ENCODE measurements at places on chromosomes 16 and 17.

DNA sequence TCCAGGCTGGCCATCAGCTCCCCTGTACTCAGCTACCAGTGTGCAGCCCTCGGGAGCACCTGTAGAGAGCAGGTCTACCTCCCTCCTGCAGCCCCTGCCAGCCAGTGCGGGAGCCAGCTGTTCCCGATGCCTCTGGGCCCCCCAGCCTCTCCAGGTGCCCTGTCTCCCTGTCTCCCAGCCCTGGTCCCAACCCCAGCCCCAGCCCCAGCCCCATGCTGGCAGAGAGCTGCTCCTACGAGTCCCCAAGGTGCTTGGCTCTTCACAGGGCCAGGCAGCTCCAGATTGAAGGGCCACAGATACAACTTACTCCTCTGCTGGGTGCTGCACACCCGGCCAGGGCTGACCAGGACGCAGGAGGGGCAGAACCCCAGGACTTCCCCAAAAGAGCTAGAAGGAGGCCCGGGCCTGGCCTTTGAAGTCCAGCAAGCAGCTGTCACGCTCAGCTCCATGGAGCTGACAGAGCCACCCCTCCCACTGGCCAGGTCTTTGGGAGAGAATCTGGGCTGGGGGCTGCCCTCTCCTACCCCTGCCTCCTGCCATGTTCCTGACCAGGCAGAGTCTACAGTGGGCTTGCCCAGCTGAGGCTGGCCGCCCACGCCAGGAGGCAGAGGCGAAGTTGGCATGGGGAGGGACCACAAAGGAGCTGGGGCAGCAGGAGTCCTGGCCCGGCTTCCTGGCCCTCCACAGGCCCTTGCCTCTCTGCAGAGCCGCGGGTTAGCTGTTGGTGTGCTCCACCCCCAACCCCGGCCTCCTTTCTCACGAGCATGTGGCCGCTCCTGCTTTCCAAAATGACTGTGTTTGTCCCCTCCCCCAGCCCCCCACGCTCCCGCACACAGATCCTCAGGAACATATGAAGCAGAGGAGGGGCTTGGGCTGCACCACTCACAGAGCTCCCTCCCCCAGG is 9.5 kb upstream of the ADAM11 start:
- no peak overlapping the region for H3K27ac ChIP-seq
- H3K36me3 ChIP-seq, result no peaks in the 10 kb centered on the region
- no peaks in the 10 kb centered on the region for H3K27me3 ChIP-seq
- no peak overlapping the region for H3K4me3 ChIP-seq

DNA sequence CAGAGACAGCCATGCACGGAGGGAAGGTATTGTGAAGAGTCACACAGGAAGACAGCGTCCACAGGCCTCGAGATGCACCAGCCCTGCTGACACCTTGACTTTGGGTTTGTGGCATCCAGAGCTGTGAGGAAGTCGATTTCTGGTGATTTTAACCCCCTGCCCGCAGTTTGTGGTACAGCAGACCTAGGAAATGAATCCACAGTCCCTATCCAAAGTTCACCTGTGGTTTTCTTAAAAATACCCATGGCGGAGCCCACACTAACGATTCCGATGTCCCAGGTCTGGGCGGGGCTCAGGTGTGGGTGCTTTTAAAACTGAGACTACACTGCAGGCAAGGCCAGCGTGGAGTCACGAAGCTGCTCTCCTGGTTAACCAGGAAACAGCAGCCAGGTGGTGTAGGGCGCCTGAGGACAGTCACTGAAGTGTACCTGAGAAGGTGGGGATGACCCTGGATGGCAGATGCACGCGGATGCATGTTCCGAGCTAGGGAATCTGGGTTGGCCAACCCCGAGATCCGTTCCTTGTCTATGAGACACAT is 14.4 kb upstream of the MEAK7 start:
- DNase-seq, result no peak
- no peaks in the 10 kb centered on the region for H3K4me1 ChIP-seq
- no peaks in the 10 kb centered on the region for H3K27me3 ChIP-seq

GRCh38 chr17:57279432-57279831 is 23.1 kb downstream of the MSI2 start:
- no peak for DNase-seq
- H3K36me3 ChIP-seq, result no peaks in the 10 kb centered on the region
- H3K27me3 ChIP-seq, result no peaks in the 10 kb centered on the region
- H3K4me1 ChIP-seq, result no peaks in the 10 kb centered on the region

GRCh38 chr17:48357779-48358602 is 72.0 kb downstream of the SKAP1 start:
- H3K36me3 ChIP-seq, result no peaks in the 10 kb centered on the region
- H3K4me1 ChIP-seq, result no peaks in the 10 kb centered on the region
- H3K4me3 ChIP-seq, result no peak overlapping the region
- no peak for DNase-seq
- H3K27ac ChIP-seq, result no peak overlapping the region
- no peaks in the 10 kb centered on the region for H3K27me3 ChIP-seq

DNA sequence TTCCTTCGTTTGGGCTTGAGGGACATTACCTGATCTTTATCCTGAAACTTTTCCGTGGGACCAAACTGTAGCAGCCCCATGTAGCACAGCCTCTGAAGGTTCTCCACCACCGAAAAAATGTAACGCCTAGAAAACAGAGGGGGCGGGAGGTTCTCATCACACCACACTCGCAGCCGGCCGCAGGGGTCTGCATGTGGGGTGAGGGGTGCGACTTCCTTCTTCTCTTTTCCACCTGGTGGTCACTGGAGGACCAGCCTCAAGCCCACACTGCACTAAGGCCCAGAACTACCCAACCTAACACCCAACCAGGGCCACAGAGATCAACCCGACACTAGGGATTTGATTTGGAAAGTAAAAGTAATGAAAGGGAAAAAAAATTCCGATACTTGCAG is 57.1 kb downstream of the GTF3C1 start:
- DNase-seq, result no peak
- H3K4me3 ChIP-seq, result no peak overlapping the region
- H3K27me3 ChIP-seq, result no peaks in the 10 kb centered on the region
- peaks cover 36% of the 10 kb centered on the region for H3K36me3 ChIP-seq
- H3K27ac ChIP-seq, result peak overlapping the region; percentile 10
- no peaks in the 10 kb centered on the region for H3K4me1 ChIP-seq

- no peak overlapping the region for H3K27ac ChIP-seq
- DNase-seq, result no peak
- no peak overlapping the region for H3K4me3 ChIP-seq
- H3K36me3 ChIP-seq, result no peaks in the 10 kb centered on the region
- H3K4me1 ChIP-seq, result peaks cover 23% of the 10 kb centered on the region
- no peaks in the 10 kb centered on the region for H3K27me3 ChIP-seq
These were observed 12.8 kb downstream of the CPD start for GRCh38 chr17:30391534-30391933.

DNA sequence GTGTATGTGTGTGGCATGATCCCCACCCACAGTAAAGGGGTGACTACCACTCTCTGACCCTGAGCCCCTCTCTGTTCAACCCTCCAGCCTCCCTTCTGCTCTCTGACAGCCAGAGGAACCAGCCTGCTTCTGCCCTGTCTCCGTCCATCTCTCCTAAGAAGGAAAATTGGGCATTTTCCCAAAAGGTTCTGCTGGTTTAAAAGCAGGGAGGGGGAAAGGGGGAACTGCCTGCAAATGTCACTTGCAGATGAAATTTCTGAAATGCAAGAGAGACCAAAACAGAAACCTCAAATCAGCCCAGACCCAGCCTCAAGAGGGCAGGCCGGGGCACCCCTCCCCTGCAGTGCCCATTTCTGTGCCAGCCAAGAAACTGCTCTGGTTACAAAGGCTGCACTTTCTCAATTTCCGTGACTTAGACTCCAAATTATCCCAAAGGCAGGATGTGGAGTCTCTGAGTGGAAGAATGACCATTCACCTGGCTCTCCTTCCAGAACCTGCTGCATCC is 197.9 kb downstream of the RBFOX3 start:
- no peak for DNase-seq
- no peaks in the 10 kb centered on the region for H3K36me3 ChIP-seq
- no peak overlapping the region for H3K27ac ChIP-seq
- H3K4me3 ChIP-seq, result no peak overlapping the region

DNA sequence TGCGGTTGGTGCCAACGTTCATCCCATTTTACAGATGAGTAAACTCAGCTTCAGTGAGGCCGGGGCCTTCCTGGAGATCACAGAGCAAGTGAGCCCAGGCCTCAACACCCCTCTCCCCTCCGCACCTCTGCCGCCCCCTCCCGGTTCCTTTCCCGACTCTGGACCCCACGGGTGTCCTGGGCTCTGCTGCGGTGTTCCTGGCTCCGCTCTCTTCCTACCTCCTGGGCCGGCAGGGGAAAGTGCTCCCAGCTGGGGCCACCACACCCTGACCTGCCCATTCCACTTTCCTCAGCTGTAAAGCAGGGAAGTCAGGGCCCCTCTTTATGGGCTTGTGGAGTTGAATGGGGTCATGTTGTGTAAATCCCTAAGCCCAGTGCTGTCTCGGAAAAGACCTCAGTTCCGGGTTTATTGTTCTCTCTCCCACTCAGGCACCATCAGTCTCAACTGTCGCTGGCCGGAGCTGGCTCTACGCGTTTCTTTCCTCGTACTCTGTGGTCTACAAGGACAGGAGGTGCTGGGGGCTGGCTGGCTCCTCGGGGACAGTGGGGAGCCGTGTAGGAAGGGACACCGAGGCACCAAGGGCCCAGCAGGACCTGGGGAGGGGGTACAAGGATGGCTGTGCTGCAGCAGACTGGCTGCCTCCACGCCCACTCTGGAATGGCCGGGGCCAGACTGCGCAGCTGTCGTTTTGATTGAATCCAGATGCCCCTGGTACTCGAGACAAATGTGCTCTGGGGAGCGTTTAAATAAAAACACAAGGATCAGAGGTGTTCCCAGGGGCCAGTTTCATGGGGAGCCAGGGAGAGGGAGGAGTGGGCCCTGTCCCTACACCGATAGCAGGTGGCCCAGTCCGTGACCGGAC is 21.7 kb upstream of the ACSF3 start:
- no peaks in the 10 kb centered on the region for H3K36me3 ChIP-seq
- H3K27me3 ChIP-seq, result no peaks in the 10 kb centered on the region
- no peak overlapping the region for H3K27ac ChIP-seq
- no peak overlapping the region for H3K4me3 ChIP-seq
- DNase-seq, result no peak

DNA sequence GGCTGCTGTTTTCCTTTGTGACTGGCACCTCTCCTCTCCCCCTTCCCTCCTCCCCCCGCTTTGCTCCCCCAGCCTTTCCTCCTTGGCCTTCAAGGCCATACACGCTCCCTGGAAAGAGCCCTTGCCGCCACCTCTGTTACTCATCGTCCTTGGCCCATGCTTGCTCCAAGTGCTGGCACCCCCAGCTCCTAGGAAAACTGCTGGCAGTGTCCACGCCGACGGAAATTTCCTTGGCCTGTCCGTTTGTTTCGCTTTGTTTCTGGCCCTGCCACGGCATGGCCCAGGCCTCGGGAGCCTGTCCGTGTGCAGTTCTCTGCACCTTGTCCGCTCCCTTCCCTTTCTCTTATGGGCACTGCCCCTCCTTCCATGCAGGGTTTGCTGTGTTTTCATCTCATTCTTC is 18.0 kb downstream of the CA5A start:
- H3K27ac ChIP-seq, result peak overlapping the region; percentile 21
- peaks cover 36% of the 10 kb centered on the region for H3K4me1 ChIP-seq
- no peaks in the 10 kb centered on the region for H3K27me3 ChIP-seq
- peak; percentile 86 for DNase-seq

- H3K36me3 ChIP-seq, result no peaks in the 10 kb centered on the region
- peaks cover 15% of the 10 kb centered on the region for H3K27me3 ChIP-seq
- no peak overlapping the region for H3K27ac ChIP-seq
- DNase-seq, result no peak
These were observed 4.0 kb downstream of the CA7 start for GRCh38 chr16:66848172-66848571.

GRCh38 chr16:68768175-68768574 is 31.1 kb downstream of the CDH1 start:
- H3K4me3 ChIP-seq, result no peak overlapping the region
- H3K27ac ChIP-seq, result peak overlapping the region; percentile 41
- DNase-seq, result no peak

- no peaks in the 10 kb centered on the region for H3K4me1 ChIP-seq
- no peaks in the 10 kb centered on the region for H3K36me3 ChIP-seq
These were observed 188.0 kb upstream of the TNRC6C start for GRCh38 chr17:77770331-77771105.

DNA sequence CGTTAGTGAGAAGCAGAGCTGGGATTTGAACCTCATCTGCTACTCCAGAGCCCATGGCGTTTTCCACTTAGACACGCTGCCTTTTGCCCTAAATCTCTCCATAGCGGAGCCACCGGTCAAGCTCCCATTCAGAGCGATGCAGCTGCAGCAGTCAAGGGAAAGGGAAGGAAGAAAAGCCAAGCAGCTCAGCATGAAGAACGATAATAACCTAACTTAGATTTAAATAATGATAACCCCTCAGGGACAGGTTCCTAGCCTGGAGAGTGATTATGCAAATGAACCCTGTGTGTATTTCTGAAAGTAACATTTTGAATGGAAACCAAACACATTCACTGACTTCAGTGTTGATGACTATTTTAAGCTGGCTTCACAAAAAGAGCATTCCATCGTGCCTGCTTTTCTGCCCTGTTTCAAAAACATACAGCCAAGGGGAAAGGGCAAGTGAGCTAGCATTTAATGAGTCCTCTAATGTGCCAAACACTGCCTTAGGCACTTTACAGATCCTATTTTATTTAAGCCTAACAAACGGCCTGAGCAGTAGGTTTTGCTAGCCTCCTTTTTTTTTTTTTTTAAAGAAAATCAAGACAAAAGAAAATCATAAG is 798.3 kb downstream of the CDH8 start:
- no peaks in the 10 kb centered on the region for H3K27me3 ChIP-seq
- no peak overlapping the region for H3K4me3 ChIP-seq
- H3K4me1 ChIP-seq, result no peaks in the 10 kb centered on the region
- no peaks in the 10 kb centered on the region for H3K36me3 ChIP-seq

GRCh38 chr16:25751230-25751835 is 59.6 kb downstream of the HS3ST4 start:
- no peaks in the 10 kb centered on the region for H3K36me3 ChIP-seq
- no peaks in the 10 kb centered on the region for H3K4me1 ChIP-seq
- H3K4me3 ChIP-seq, result no peak overlapping the region

GRCh38 chr17:69711541-69711940 is 297.0 kb downstream of the MAP2K6 start:
- H3K4me3 ChIP-seq, result no peak overlapping the region
- peaks cover 2% of the 10 kb centered on the region for H3K4me1 ChIP-seq
- H3K27me3 ChIP-seq, result no peaks in the 10 kb centered on the region
- no peak for DNase-seq
- H3K27ac ChIP-seq, result no peak overlapping the region
- H3K36me3 ChIP-seq, result no peaks in the 10 kb centered on the region

GRCh38 chr17:17739388-17740066 is 58.3 kb downstream of the RAI1 start:
- H3K4me3 ChIP-seq, result no peak overlapping the region
- H3K27me3 ChIP-seq, result no peaks in the 10 kb centered on the region
- H3K4me1 ChIP-seq, result peaks cover 61% of the 10 kb centered on the region
- no peak for DNase-seq
- H3K27ac ChIP-seq, result peak overlapping the region; percentile 68

- H3K4me1 ChIP-seq, result no peaks in the 10 kb centered on the region
- no peaks in the 10 kb centered on the region for H3K36me3 ChIP-seq
- H3K4me3 ChIP-seq, result no peak overlapping the region
- H3K27ac ChIP-seq, result no peak overlapping the region
These were observed 191.0 kb downstream of the IRF8 start for GRCh38 chr16:86089991-86090390.

DNA sequence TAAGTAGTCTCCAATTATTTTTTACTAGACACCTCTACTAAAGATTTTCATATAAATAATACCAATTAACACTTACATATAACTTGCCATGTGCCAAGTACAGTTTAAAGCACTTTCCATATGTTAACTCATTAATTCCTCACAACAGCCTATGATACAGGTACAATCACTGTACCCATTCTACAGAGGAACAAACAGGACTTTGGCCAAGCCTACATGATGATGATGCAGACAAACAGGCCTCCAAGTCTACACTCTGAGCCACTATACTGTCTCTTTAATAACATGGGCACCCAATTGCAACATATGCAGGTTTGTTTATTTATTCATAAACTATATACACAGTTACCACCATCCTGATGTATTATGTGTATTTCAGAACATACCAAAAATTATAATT is 46.0 kb downstream of the TOX3 start:
- peaks cover 21% of the 10 kb centered on the region for H3K4me1 ChIP-seq
- no peaks in the 10 kb centered on the region for H3K36me3 ChIP-seq
- H3K27ac ChIP-seq, result no peak overlapping the region

Data from body of pancreas (tissue), 4 donors.